ENCODE measurements at places on chromosomes 7 and 10.

DNA sequence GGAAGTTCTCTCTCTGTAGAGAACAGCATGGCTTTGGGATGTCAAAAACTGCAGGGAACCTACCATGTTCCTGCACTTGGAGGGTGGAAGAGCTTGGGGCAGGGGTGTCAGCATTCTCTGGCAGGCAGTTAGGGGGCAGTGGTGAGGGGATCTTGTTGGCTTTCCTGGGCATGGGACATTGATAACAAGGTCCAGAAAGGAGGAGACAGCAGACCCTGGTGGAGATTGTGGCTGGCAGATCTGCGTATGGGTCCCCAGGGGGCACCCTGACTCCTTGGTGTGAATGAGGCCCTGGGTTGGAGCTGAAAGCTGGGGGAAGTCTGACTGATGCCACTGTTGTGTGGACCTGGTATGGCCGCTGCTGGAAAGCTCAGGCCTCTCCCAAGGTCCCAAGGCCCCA is 22.9 kb upstream of the CAMK2B start:
- no peak for DNase-seq

- no peak for DNase-seq
Measured at GRCh38 chr7:32936689-32937088, 20.6 kb upstream of the FKBP9 start.

DNA sequence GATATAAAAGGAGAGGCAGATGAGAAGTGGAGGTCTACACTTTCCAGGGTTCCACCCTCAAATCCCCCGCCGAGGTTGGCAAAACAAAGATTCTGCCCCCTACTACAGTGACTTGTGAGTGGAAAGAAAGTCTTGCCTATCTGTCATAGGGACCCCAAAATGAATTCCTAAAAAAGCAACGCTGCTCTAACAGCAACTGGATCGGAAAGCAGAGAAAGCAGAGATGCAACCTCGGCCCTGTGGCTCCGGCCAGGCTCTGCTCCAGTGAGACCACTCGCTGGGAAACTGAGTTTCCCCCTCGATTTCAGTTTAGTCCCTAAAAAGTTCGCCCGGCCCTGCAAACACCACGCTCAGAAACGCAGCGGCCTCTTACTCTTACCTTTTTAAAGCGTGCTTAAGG is 297.9 kb upstream of the NFE2L3 start:
- DNase-seq: no peak

DNA sequence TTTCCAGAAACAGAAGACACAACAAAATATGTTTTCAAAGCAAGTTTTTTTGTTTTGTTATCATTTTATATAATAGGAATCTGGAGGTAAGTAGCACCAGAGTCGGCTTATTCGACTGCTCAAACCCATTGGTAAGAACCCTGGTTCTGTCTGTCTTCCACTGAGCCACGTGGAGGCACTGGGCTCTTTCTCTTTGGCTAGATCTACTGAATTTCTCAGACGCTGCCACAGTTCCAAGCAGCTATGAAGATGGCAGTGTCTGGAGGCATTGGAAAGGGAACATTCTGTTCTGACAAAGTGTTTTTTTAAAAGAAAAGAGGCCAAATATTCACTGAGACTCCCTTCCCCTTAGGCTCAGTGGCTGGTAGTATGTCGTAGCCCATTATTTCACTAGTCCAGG is 338.8 kb downstream of the NRG3 start:
- DNase-seq: no peak

DNA sequence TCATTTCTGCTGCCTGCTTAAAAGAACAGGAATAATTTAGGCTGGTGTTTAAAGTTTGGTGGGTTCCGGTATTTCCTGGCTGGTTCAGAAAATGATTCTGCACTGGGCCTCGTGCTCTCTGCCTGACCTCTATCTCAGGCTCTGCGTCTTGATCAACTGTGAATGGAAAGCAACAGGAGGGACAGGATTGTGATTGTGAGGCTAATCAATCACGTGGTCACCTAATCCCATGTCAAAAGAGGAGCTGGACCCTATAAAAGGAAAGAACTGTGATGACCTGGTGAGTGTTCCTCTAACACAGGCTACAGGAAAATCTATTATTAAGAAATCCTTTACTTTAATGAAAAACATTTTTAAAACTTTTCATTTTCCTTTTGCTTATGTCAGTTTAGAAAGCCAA is at the start of gene DHX32:
TSS of gene DHX32 (minus strand) at position 101 of the 400 bp plus-strand sequence. CDS start 468 bp downstream, outside the sequence.
- DNase-seq: no peak

GRCh38 chr10:15245530-15245929 is 77.0 kb upstream of the NMT2 start:
- no peak for DNase-seq

DNA sequence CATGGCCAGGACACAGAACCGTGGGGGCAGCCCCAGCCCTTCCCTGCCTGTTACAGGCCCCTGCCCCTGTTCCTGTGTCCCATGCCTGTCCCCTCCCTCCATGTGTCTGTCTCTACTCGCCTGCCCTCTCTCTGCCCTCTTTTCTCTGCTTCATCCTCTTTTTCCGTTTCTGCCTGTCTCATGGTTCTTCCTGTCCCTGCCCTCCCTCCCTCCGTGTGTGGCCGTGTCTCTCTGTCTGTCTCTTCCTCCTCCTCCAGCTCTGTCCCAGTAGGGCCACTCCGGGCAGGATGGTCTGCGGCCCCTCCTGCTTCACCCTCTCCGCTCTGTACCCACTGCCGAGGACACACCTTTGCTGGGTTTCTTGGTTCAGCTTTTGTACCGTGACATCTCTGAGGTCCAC is 137.4 kb downstream of the FAM53B start:
- DNase-seq: no peak

- DNase-seq: no peak
Measured at GRCh38 chr10:129965959-129966358, 1.9 kb upstream of the EBF3 start.

GRCh38 chr7:11191574-11192220 is 218.0 kb downstream of the PHF14 start:
- DNase-seq: no peak

DNA sequence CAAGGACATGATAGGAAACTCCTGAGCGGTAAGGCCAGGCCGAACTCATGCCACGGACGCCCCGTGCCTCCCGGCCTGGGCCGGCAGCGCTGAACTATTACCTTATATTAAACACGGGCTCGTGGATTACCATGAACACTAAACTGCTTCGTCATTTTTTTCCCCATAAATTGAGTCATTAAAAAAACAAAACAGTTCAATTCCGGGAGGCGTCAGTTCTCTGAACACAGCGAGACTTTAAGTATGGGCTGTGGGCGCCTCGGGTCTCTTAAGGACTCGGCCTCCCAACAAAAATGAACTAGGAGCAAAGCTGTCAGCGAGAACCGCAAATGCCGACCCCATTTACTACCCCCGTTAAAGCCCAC is 519 bp downstream of the PITRM1 start:
- DNase-seq: peak; percentile 32

- no peak for DNase-seq
Measured at GRCh38 chr7:1666317-1666822, 3.7 kb upstream of the ELFN1 start.

GRCh38 chr7:2165610-2166594 is 66.8 kb downstream of the MAD1L1 start:
- no peak for DNase-seq

DNA sequence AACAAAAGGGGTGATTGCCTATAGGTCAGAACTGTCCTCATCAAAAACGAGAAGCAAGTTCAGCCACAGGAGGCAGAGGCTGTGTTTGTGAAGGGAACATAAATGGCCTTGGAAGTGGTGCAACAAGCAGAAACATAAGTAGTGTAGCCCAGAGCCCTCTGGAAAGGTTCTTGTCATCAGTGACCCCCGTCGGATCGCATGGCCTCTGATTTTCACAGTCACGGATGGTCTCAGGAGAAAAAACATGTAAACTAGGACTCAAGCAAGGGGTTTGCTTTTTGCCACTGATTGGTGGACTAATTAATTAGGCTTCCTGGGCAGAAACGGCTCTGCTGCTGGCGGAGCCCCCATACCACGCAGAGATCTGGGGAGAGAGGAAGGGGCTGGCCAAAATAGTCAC is 496.5 kb upstream of the MKI67 start:
- no peak for DNase-seq

GRCh38 chr7:157690058-157690832 is 353.4 kb downstream of the DNAJB6 start:
- no peak for DNase-seq

GRCh38 chr10:133278577-133279265 is 2.1 kb upstream of the ADAM8 start:
- no peak for DNase-seq

DNA sequence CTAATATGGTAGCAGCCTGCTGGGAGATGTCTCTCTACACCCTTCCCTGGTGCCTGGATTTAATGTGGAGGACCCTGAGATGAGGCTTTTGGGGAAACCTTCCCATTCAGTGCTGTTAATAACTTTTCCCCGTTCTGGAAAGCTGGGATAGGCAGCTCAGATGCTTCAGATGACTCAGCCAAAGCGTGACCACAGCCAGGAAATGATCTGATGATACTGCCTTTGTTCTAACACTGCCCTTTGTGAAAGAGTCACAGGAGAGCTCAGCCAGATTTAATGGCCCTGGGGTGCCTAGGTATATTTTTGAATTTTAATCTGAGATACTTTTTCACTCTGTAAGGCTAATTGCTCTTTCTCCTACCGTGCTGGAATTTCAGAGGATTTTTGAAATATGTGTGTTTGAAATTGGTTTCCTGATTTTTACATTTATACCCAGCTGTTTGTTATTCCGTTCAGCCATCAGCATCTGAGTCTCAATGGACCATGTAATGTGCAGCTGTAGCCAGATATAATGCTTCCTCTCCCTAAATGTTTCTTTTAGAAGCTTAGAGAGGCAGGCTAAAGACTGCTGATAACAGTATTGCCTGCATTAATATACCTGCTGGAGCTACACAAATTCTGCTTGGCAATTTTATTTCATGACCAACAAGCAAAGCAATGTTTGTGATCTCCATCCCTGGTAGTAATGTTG is 17.8 kb downstream of the CELF2 start:
- peak; percentile 8 for DNase-seq

DNA sequence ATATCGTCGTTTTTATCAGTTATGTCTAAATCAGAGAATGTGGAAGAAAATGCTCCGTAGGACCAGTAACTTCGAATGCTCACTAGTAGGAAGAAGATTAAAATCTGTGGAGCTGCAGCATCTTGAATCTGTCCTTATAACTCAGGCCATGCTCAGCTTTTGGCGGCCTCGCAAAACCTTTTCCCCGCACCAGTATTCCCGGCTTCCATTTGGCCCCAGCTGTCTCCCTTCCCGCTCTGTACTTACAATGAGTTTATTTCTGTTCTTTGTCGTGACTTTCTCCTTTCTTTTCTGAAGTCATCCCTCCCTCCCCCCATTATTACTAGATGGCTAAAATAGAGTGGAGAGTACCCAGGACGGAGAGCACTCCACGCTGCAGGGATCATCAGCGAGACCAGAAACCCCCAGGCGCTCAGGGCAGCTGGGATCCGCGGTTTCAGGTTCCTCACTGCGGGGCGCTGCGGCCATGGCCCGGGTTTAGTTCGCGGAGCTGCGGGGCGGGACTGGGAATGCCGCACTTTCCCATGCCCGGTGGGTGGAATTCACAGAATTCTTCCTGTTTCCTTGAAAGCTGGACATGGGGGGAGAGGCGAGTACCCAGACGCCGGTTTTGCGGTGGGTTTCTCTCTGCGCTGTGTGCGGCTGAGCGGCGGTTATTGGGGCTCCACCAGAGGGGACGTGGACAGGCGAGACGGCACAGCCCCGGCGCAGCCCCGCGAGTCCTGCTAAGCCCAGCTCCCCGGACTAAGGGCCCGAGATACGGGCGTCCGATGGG is 183.5 kb downstream of the POM121L12 start:
- DNase-seq: no peak

Measured in AG09309 (cell line).